ENCODE measurements at places on chromosomes 3 and 15.

- DNase-seq: no peak
Measured at GRCh38 chr15:93451822-93452221, 362.8 kb upstream of the RGMA start.

- DNase-seq: no peak
Measured at GRCh38 chr15:80739919-80740318, 39.3 kb upstream of the CEMIP start.

- DNase-seq: no peak
Measured at GRCh38 chr15:56640549-56640948, 92.8 kb downstream of the ZNF280D start.

DNA sequence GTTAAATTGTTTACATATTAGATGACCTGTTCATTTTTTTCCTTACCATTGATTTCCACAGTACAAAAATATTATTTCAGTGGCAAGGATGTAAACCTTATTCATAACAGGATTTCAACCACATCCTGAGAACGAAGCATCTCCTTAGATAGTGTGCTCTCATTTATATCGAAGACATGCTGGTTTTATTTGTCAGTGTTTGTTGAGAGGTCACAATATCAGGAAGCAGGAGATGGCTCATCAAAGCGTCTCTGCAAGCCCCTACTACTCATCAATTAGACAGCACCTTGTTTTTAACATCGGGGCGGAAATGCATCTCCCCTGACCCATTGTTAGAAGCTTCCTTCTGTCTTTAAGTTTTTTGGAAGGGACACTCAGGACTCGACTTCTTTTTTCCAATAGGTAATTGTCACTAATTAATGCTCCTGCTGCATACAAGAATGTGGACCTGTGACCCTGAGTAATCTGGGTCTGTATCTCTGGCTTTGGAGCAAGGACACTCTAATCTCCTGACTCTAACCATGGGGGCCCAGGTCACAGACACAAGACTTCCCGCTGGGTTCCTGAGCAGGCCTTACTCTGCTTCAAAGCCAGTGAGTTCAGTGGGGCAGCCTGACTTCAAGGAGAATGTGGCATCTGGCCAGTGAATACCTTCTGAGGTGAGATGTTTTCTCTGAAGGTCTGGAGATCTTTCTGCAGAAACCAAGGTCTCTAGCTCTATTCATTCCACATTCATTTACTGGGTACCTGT is 50.3 kb downstream of the MECOM start:
- DNase-seq: no peak

DNA sequence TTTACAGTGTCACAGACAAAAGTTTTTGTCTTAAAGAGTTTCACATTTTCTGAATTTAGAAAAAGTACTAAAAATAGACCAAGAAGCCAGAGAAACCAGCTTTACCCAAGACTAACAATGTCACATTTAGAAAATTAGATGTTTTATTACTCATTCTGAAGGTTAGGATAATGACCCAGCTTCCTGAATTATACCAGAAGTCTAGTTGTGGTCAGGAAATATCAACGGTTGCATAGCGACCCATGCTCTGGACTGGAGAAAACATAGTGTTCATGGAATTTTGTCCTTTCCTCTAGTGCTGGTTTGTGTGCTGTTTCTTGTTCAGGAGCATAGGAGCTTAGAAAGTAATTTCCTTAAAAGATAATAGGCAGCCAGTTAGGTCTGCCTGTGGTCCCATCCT is 59.0 kb downstream of the DPPA2 start:
- no peak for DNase-seq

GRCh38 chr3:13121553-13122001 is 48.3 kb upstream of the IQSEC1 start:
- DNase-seq: no peak

DNA sequence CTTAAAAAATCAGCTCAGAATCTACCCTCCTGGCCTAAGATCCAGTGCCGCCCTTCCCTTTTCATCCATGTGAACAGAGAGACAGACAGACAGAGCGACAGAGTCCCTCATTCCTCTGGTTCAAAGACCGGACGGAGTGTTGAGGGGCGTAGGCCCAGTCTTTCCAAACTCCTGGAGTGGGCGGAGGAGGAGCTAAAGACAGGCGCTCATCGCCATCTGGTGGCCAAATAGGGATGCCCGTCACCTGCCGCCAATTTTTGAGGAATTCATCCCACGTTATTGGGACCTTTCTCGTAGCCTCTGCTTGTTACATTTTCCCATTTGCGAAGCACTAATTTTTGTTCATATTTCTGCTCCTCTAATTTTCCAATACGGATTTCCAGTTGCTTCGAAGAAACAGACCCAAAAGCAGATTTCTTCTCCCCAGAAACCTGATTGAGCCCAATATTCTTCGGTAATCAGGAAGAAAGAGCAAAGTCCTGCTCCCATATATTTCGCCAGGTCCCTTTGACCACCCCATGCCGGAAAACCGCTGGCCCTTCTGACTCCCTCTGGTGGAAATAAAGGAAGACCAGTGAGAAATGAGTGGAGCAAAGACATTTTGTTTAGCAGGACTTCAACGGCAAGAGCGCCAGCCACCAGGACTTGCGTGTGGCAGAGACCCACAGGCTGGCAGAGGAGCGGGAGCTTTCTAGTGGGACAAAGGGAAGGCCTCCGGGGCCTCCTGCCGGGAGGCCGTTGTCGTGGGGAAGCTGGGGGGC is 88.0 kb downstream of the LRRK1 start:
- peak; percentile 49 for DNase-seq

- no peak for DNase-seq
Measured at GRCh38 chr15:39530480-39531342, 50.2 kb upstream of the THBS1 start.

GRCh38 chr3:184234671-184235380 is 5.4 kb downstream of the VWA5B2 start:
- no peak for DNase-seq

GRCh38 chr3:37204314-37204713 is 29.9 kb upstream of the LRRFIP2 start:
- DNase-seq: no peak

DNA sequence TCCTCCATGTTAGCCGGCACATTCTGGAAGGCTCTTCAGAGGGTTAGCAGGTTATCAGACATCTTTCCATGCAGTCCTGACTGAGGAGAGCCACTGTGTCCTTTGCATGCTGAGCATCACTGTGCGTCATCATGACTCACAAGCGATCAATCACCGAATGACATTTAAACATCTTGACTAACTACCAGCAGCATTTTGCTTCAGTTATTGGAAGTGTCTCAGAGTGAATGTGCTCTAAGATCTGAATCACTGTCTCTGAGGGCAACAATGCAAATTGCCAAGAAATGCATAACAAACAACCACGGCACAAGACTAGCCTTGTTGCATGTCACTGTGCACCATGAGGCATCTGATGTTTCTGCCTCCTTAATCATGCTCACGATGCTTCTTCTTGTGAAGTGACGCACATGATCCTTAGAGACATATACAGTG is 18.3 kb upstream of the ATP8B4 start:
- no peak for DNase-seq

DNA sequence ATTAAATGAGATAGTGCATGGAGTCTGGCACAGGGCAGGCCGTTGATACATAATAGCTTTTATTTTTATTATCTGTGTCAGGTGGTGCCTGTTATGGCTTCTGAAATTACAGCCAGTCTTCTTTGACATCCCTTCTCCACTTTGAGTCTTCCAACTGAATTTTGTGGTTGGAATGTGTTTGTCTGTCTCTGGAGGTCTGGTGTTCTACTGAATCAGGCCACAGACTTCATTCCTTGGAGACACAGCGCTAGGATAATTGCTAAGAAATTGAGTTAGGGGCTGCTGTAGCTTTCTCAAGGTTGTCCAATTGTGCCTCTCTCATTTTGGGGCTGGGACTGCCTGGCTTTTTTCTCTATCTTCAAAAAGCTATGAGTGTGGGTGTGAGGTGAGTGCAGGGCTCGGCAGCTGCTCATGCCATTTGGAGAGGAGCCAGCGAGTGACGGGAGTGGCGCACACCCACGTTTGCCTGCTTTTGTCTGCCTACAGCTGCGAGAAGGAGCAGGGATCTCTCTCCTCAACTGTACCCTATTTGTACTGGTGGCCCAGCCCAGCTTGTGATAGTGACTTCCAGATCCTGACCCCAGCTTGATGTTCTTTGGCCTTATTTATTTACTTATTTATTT is 49.8 kb upstream of the SYN2 start:
- DNase-seq: no peak

DNA sequence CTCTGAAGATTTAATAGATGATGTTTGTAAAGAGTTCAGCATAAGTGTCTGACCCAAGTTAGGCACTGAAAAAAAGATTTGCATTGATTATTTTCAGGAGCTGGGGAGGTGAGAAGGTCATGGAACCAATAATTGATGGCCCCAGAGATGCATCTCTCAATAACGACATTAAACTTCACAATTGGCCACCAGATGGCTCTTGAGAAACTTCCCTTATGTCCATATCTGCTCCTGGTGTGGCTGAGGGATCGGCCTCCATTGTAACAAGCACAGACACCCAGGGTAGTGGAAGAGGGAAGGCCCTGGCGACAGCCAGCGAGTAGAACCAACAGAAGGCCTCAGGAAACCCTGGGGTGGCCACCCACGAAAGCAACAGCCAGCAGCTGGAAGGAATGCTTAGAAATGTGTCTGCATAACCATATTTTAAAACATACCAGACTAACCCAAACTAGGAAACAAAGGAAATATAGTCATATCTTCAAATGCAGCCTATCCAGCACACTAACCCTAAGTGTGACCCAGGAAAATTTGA is 536.7 kb downstream of the SOX2 start:
- DNase-seq: no peak

DNA sequence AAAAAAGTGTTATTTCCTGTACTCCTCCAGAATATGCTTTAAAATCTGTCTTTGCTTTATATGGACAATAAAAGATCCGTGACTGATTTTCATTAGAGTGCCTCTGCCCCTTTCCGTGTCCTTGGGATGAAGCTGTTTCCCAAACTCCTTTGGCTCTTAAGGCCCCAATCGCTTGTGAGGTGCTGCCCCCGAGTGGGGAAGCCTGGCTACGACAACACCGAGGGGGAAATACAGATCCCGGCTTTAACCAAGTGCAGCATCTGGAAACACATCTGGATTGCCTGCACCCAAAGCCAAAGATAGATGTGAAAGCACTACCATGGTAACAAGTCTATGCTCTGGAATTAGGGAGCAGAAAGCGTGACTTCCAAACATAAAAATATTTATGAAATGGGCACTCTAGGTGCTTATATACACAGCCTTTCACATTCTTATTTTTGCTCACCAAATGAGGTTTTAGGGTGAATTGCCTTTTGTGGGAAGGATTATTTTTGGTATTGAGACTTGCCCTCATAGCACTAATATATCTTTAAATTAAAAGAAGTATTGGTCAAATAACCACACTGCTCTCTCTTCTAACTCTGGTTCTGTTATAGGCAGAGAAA is 40.6 kb upstream of the ADCY5 start:
- DNase-seq: peak; percentile 48

DNA sequence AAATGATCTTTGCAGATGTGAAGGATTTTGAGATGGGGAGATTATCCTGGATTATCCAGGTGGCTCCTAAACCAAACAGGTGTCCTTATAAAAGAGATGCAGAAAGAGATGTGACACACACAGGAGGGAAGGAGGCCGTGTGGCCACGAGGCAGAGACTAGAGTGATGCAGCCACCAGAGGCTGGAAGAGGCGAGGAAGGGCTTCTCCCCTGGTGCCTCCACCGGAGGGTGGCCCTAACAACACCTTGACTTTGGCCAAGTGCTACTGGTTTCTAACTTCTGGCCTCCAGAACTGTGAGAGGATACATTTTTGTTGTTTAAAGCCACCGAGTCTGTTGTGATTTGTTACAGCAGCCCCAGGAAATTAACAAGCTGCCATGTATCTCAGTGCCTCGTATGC is 127.1 kb downstream of the ASB7 start:
- no peak for DNase-seq

- DNase-seq: no peak
Measured at GRCh38 chr3:129837065-129837642, 56.4 kb downstream of the TMCC1 start.

- no peak for DNase-seq
Measured at GRCh38 chr3:28081533-28081947, 159.9 kb upstream of the CMC1 start.

DNA sequence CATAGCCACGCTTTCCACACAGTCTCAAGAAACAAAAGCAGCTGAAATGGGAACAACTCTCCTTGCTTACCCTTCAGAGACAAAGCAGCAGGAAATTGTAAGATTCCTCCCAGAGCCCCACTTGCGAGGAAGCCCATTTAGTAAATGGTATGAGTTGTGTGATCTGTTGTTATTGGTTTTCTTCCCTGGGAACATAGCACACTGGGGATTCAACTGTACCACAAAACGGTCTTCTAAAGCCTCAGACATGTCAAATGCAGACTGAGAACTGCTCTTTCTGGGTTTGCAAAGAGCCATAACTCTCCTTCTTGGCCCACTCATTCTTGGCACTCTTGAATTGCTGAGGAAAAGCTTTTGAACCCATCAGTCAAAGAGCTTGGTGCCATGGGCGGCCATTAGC is 101.0 kb upstream of the COL8A1 start:
- no peak for DNase-seq

DNA sequence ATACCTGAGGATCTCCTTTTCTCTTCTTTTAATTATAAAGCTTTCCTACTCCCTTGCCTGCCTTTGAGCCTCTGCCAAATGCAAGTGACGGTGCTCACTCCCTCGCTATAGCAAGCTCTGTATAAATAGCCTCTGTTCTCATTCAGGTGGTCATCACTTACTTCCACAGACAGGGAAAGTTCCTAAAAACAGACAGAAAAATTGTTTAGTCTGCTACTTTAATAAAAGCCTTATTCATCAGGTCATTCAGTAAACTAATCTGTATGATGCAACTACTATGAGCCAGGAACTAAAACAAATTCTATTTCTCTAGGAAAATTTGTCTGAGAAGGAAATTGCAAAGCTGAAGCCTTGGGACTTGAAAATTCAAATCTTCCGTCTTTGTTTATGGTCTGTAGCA is 10.2 kb upstream of the DLG1 start:
- DNase-seq: no peak

DNA sequence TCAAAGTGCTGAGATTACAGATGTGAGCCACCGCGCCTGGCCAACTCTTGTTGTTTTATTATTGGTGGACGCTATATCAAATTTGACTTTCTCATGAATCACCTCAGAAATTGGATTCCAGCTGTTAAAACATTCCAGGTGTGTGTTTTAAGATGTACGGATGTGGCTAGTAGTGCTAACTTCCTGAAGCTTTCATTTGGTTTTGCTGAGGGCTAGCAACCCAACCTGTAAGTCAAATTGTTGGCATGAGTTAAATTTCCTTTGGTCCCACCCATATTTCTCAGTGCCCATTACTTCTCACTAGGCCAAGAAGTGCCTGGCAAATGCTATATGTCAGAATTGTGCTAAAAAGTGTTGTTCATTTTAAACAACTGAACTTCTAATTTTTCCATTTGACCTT is 13.1 kb upstream of the KAT2B start:
- no peak for DNase-seq

GRCh38 chr3:16406579-16406978 is 106.9 kb downstream of the RFTN1 start:
- DNase-seq: no peak

GRCh38 chr3:182962166-182962565 is 18.2 kb downstream of the DCUN1D1 start:
- no peak for DNase-seq

Measured in GM12891 (cell line).